RCC 7860 (cell line): ENCODE measurements at places on chromosomes 4 and X.

DNA sequence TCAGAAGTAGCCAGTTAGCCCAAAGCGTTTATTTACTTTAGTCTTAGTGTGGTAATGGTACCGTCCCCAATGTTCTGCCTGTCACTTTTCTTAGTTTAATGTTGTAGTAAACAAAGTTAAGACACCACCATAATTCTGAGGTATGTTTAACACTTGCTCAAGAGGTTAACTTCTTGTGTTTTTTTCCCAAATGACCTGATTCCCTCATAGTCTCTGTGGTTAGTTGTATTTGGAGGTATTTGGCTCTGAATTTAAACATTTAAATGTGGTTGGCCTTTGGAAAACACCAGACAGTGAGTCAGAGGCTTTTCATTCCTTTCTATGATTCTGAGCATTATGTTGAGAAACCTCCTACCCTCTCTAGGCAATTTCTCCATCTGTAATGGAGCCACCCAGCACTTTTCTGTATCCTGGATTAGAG, 47.9 kb downstream of the CXCL1 start:
- DNase-seq: peak; percentile 87

GRCh38 chr4:87188048-87188447, 32.4 kb downstream of the KLHL8 start:
- no peak for DNase-seq

DNA sequence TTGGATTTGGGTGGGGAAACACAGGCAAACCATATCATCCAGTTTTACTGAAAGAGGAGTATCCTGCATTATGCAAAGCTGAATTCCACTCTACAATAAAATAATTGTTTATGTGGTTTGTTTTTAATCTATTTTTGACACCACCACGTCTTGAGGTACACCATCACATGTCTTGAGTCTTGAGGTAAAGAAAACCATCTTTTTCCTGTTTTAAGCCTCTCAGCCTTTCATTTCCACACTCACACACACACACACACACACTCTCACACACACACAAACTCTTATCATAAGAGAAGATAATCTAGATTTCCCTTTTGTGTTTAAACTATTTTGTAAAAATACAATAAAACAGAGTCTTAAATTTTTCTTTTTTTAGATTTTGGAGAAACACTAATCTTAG, 32.0 kb downstream of the SPIN3 start:
- DNase-seq: no peak

GRCh38 chr4:41963105-41963504, 18.5 kb upstream of the DCAF4L1 start:
- DNase-seq: no peak

- peak; percentile 63 for DNase-seq
Observed at GRCh38 chrX:31580726-31581125, 508.9 kb upstream of the FTHL17 start.

- DNase-seq: no peak
Observed at GRCh38 chr4:184059099-184059498, 154.0 kb downstream of the STOX2 start.

GRCh38 chrX:129316461-129316860, 206.8 kb downstream of the SMARCA1 start:
- no peak for DNase-seq

DNA sequence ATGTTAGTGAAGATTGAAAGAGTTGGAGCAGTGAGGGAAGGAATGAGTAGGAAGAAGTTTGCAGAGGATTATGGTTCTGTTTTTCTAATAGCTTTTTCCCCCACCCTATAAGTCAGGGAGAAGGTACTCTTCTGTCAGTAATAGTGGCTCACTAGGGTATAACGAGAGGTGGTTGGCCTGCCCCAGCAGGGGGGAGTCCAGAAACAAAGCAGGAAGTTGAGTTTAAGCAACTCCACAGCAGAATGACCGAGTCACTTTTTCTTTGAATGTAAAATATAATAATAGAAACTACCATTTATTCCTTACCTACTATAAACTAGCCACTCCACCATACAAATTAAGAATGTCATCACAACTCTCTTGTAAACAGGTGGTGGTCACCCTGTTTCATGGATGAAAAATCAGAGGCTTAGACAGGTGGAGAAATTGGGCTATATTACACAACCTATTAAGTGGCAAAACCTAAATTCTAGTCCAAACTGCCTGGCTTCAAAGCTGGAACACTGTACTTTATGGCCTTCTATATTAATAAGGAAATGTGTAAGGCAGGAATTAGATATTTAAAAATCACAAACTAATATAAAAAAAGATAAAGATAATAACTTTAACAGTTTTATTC, 21.9 kb downstream of the AP1AR start:
- no peak for DNase-seq

DNA sequence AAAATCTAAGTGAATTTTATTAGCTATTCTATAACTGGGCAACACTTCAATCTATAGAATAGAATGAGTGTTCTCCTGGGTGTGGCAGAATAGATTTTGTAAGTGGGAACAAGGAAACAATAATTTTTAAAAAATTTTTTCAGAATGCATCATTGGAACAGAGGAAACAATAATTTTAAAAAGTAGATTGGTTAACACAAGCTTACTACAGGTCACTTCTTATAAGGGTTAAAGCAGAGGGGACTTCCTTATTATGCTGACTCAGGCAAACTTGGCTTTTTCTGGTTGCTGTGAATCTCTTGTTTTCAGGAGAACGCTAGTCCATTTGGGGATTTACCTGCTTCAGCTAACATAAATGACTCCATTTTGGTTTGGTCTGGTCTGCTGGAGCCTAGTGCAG, 52.5 kb downstream of the HOPX start:
- DNase-seq: no peak

GRCh38 chr4:21320034-21320433, 619.8 kb downstream of the PACRGL start:
- no peak for DNase-seq

- no peak for DNase-seq
Observed at GRCh38 chr4:15390494-15390893, 37.3 kb upstream of the C1QTNF7 start.

GRCh38 chr4:77821775-77822174, 2.6 kb upstream of the CNOT6L start:
- no peak for DNase-seq

GRCh38 chrX:10622197-10622596, 1.8 kb upstream of the MID1 start:
- DNase-seq: no peak

- no peak for DNase-seq
Observed at GRCh38 chrX:116499780-116500179, 37.0 kb upstream of the CT83 start.

- no peak for DNase-seq
Observed at GRCh38 chrX:24767557-24767956, 73.8 kb downstream of the POLA1 start.

DNA sequence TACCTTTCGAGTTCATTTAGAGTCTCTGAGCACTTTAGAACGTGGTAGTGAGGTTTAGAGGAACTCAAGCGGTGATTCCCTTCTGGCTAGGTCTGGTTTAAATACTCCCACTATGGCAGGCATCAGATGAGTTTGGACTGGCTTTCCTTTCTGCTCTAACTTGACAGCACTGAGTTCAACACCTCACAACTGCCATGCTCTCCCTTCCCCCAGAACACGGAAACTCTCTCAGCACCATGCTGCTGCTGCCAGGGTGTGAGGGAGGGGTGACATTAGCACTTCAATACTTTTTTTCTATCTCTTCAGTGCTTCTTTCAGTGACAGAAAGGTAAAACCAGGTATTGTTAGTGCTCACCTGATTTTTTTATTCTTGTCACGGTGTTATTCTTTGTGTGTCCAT, 234.5 kb upstream of the AGTR2 start:
- DNase-seq: no peak

DNA sequence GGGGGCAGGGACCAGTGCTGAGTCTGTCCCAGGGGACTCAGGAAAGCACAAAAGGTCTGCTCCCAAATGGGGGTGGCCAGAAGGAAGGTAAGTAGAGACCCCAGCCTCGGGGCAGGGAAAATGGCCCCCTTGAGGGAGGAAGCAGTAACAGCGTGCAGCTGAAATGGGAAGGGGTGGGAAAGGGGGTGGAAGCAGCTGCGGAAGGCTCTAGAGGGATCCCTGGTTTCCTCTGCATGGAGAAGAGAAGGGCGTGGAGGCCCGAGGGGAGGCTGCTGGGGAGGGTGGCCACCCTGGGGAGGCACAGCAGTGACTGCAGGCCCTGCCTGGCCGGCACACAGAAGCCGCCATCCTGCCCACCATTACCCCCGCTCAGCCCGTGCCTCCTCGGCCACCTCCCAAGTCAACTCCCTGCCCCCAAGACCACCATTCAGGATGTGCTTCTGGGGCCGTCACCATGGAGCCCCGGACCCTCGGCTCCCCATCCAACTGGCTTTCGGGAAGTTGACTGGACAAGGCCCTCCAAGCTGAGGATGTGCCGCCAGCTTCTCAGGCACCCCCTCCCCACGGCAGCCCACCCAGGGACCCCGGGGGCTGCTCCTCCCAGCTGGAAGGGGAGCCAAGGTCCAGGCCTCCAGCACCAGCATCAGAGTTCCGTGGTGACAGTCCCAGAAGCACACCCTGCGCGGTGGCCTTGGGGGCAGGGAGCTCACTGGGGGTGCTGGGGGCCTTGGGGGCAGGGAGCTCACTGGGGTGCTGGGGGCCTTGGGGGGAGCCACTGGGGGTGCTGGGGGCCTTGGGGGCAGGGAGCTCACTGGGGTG, 23.6 kb downstream of the CFAP99 start:
- no peak for DNase-seq

DNA sequence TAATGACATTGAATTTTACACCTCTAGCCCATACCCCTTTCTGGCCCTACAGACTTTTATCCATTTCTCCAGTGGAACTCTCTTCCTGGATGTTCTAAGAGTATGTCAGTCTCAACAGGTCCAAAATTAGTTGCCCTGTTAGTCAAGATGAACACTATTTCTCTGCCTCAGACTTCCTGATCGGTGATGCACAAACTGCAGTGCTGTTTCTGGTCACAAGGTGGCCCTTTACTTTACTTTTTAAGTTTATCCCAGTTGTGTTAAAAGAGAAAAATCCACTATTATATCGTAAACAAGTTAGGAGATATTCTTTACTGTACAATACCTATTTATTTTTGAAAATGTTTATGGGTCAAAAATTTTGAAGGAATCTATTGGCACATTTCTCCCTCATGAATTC, 13.1 kb downstream of the TCEAL7 start:
- DNase-seq: peak; percentile 14

- DNase-seq: no peak
Observed at GRCh38 chrX:35006361-35006760, 63.8 kb downstream of the FAM47B start.

- no peak for DNase-seq
Observed at GRCh38 chrX:47146121-47146935, 1.3 kb downstream of the RBM10 start.

GRCh38 chrX:75067931-75068330, 88.2 kb downstream of the ABCB7 start:
- no peak for DNase-seq

GRCh38 chrX:51893931-51894696, 691 bp downstream of the MAGED1 start:
- no peak for DNase-seq

DNA sequence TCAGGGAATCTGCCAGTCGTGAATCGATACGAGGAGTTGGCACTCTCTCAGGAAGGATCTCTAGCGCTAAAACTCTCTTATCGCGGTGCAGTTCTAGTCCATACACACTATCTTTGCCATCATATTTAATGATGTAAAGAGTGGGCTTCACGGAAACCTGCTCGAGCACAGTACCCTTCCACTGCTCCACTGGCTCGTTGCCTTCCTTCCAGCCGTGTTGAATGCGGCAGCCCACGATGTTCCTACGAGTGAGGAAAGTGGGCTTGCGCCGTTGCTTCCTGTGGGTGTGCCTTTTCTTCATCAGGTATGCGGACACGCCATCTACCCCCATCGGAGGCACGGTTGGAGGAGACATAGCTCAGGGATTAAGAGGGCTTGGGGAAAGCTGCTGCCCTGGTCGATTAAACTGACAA, 661 bp downstream of the SPIN4 start:
- DNase-seq: no peak

DNA sequence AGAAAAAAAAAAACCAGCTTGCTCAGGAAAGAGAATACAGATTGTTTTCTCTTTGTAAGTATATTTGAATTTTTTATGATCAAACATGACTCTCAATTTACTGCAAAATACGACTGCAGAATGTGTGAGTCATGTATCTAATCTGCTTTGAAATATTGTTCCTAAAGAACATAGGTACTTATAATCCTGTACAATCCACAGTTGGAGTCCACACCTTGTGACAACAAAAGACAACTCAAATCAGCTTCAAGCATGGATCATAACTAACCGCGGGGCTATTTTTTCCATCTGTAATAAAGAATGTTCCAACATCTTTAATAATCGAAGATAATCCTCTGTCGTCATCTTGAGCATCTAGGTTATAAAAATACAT, 77.8 kb upstream of the STIM2 start:
- no peak for DNase-seq

- DNase-seq: no peak
Observed at GRCh38 chr4:185535612-185536410, 504 bp upstream of the PDLIM3 start.

DNA sequence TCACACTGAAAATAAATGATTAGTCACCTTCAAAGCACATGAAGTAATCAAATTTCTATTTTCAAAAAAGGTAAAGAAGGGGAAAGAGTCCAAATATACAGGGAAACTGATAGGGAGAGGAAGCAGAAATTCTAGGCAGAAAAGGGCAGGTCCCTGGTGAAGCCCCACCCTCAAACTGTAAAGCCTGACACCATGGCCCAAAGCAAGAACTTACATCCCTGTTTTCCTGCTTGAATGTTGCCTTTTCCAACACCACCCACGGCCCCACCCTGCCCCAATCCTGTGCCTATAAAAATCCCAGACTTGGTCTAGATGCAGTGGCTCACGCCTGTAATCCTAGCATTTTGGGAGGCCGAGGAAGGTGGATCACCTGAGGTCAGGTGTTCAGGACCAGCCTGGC, 361.8 kb downstream of the PPP3CA start:
- no peak for DNase-seq

- DNase-seq: no peak
Observed at GRCh38 chr4:8152090-8152864, 6.3 kb downstream of the ABLIM2 start.

GRCh38 chr4:31125496-31125895, 405.3 kb downstream of the PCDH7 start:
- DNase-seq: no peak

DNA sequence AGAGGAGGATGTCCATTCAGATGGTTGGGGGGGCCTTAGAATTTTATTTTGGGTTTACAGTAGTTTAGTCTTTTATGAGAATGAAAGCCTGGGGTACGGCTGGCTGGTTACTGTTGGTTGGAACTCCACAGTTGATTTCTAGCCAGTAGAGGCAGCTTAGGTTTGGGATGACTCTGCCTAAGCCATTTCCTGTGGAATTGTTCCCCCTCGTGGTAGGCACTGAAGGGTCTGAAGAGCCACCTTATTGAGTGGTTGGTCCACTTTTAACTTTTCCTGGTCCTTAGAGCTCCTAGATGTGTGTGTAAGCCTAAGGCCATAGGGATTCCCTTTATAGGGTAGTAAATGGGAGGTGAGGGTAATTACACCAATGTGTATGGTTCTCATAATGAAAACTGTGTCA, 19.7 kb downstream of the SPIN3 start:
- no peak for DNase-seq

GRCh38 chrX:154829926-154830442, 4.5 kb downstream of the SMIM9 start:
- DNase-seq: no peak
